ENCODE measurements at places on chromosomes 1 and 21.

GRCh38 chr1:200374569-200375295 lies 35.1 kb downstream of the ZNF281 start:
- no peak for DNase-seq

GRCh38 chr1:160261556-160261892 lies 825 bp downstream of the DCAF8 start:
- DNase-seq = peak; percentile 35

GRCh38 chr1:213719462-213719861 lies 268.3 kb upstream of the PROX1 start:
- no peak for DNase-seq

DNA sequence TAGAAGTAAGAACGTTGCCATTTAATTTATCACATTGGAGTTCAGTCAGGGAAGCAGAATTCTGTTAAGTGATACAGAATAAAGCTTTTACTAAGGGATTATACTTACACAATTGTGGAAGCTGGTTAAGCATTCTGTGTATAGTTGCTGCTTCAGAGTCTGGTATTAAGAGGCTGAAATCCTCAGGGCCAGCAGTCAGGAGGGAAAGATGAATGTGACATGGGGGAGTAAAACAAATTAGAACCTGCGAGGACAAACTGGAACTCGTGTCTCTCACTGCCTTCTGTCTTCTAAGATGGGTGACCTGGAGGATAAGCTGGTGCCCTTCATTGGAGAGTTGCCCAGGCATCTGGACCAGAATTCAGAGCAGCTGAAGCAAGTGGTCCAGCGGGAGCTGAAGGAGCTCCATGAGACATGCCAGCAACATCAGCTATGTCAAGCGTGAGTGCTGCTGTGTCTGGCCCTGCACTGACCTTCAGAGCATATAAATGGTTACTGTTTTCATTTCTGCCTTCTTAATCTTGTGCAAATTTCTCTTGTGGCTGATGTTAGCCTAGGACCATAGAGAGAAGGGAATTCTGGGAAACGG lies 23.0 kb downstream of the MARK1 start:
- no peak for DNase-seq

GRCh38 chr1:170840371-170840770 lies 95.0 kb upstream of the MROH9 start:
- DNase-seq = no peak

DNA sequence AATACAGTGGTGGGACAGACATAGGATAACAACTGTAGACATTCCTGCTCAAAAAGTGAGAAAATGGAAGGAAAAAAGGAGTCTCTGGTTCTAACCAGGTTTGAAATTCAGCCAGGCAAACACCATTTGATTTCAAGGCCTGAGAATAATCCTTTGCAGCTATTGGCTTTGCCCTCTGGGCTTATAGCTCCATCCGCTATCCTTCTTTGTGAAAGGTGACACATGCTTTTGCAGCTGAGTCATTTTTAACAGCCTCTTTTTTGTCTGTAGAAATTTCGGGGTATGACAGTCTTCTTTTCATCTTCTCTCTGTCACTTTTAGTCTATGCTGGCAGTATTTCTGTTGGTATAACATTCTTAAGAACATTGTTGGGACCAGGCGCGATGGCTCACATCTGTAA lies 16.2 kb downstream of the SDHC start:
- no peak for DNase-seq

DNA sequence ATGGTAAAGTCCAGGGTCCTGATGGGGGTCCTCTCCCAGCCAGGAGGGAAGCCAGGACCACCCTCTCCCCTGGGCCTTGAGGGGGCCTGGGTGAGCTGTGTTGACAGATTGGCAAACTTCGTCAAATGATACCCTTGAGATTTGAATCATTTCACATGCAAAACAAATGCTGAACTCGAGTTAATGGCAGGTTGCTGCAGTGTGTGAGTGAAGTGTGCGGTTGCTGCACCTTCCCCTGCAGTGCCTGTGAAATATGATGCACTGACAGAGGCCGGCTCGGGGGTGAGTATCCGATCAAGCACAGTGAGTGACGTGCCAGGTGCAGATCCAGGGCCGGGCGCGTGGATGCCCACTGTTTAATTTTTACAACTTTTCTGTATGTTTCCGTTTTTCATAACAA lies 5.7 kb upstream of the KRTAP12-1 start:
- no peak for DNase-seq

DNA sequence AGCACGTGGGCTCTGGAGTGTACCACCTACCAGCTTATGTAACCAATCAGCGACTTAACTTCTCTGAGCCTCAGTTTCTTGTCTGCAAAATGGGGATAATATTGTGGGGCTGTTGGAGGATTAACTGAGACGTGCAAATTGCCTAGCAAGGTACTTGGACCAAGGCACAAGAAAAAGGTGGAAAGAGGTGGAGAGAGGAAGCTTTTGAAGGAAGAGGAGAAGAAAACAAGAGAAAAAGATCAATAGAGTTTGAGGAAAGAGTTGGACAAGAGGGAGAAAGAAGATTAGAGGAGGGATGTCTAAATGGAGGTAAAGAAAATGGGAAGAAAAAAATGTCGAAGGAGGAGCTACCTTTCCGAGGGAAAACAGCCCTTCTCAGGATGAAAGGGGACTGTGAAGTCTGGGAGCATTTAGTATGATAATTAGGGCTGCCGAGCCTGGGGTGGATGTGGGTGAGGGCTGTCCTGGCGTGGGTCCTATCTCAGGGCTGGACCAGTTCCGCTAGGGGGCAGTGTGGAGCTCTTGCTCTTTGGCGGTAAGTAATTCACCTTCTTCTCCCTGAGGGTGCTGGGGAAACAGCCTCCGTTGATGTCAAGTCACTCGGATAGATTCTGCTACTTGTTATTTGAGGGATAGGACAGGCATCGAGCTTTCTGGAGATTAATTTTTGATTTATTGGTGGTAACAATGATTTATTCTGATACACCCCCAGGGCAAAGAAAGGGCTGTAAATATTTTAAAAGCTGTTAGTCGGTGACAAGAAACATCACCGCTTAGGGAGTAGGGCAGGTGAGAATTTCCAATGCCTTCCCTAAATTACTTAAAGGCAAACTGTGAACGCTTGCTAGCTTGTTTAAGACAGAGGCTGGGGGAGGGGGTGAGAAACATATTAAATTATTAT lies 79.0 kb upstream of the NFASC start:
- DNase-seq = peak; percentile 59
